ENCODE measurements at places on chromosomes 12 and 14.

GRCh38 chr12:62767496-62767895, 167.5 kb downstream of the PPM1H start:
- H3K4me1 ChIP-seq, result peaks cover 14% of the 10 kb centered on the region
- no peak overlapping the region for H3K27ac ChIP-seq
- no peaks in the 10 kb centered on the region for H3K27me3 ChIP-seq
- H3K4me3 ChIP-seq, result no peak overlapping the region

DNA sequence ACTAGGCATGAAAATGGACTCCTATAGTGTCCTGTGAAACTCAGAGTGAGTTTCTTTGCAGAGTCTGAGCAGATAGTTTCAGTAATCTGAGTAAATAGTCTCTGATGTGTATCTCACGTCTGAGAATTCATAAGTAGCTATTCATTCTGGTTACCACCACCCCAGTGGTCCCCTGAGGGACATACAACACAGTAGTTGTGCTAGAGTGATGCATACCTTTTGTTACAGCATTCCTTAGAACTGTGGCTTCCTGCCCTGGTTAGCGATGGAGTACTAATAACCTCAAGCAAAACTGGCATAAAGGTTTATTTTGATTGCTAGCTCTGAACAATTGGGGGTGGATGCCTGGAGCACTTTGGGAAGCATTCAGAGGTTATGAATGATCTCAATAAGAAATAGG, 114.7 kb downstream of the DAAM1 start:
- no peak overlapping the region for H3K27ac ChIP-seq
- H3K4me3 ChIP-seq, result no peak overlapping the region
- H3K36me3 ChIP-seq, result no peaks in the 10 kb centered on the region

GRCh38 chr12:38424436-38424835, 107.9 kb downstream of the ALG10B start:
- no peak for DNase-seq
- no peaks in the 10 kb centered on the region for H3K36me3 ChIP-seq
- H3K4me1 ChIP-seq, result no peaks in the 10 kb centered on the region
- H3K27me3 ChIP-seq, result no peaks in the 10 kb centered on the region

GRCh38 chr14:59208224-59208814, 19.9 kb downstream of the DAAM1 start:
- no peak overlapping the region for H3K27ac ChIP-seq
- no peaks in the 10 kb centered on the region for H3K36me3 ChIP-seq
- H3K27me3 ChIP-seq, result no peaks in the 10 kb centered on the region

DNA sequence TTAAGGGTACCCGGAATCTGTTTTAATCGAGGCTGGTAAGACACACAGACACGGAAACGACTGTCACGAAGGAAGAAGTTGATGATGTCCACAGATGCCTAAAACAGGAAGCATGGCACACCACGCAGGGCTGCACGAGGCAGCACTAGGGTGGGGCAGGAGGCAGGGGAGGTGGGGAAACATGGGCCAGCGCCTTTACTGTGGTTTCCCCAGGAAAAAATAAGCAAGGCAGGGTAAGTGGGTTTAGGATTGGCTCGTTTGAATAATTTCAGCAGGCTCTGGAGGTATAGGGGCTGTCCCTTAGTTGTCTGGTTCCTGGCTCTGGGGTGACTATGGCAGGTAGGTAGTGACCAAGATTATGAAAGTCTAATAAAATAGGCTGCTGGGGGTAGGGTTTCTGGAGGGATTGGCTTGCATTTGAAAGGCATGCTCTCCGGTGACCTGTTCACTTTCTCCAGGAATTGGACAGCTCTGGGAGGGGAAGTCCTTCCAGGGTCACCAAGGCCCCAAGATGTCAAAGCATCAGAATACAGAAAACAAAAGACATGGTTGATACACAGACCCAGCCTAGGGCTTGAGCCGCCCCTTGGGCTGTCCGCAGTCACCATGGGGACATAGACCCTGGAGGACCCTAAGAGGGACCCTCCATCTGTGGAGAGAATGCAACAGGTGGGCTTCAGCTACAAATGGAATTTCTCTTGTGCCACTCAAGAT, 35.3 kb downstream of the MAP1LC3B2 start:
- H3K4me1 ChIP-seq, result no peaks in the 10 kb centered on the region

DNA sequence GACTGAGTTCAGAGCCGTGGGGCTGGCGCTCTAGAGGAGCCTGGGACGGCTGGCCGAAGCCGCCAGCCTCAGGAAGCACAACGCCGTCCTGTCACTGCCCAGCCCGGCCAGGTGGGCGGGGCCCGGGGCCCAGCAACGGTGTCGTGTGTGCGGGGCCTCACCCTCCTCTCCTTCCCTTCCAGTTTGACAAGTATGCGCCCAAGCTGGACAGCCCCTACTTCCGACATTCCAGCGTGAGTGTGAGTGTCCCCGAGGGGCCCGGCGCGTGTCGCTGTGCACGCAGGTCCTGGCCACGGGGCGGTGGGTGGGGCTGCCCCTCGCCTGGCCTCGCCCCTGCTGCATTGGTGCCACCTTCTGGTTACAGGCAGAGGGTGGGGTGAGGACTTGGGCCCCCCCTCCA, 38.3 kb downstream of the LRCOL1 start:
- H3K36me3 ChIP-seq, result peaks cover 38% of the 10 kb centered on the region
- no peak overlapping the region for H3K4me3 ChIP-seq
- DNase-seq, result no peak
- no peaks in the 10 kb centered on the region for H3K4me1 ChIP-seq
- no peaks in the 10 kb centered on the region for H3K27me3 ChIP-seq

- H3K4me3 ChIP-seq, result no peak overlapping the region
- H3K27me3 ChIP-seq, result no peaks in the 10 kb centered on the region
- peaks cover 7% of the 10 kb centered on the region for H3K4me1 ChIP-seq
Observed at GRCh38 chr12:6550294-6551062, 5.4 kb downstream of the IFFO1 start.

DNA sequence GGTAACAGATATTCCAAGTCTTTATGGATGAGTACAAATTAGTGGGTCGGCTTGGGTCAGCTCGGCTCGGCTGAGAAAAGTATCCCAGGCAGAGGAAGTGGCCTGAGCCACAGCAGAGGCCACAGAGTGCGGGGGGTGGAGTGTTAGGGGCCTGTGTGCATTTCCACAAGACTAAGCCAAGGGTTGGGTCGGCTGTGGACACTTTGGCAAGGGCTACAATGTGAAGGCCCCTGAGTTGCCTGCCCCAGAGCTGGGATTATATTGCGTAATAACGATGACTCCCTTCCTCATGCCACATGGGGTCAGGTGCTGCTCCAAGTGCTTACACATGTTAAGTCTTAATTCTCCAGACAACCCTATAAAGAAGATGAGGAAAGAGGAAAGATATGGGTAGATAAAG, 11.4 kb downstream of the EVL start:
- H3K27ac ChIP-seq, result no peak overlapping the region
- no peak for DNase-seq
- H3K4me3 ChIP-seq, result no peak overlapping the region
- H3K36me3 ChIP-seq, result no peaks in the 10 kb centered on the region
- H3K27me3 ChIP-seq, result no peaks in the 10 kb centered on the region

GRCh38 chr12:12334367-12335040, 15.5 kb downstream of the MANSC1 start:
- no peak for DNase-seq
- no peaks in the 10 kb centered on the region for H3K27me3 ChIP-seq
- no peak overlapping the region for H3K4me3 ChIP-seq
- H3K36me3 ChIP-seq, result no peaks in the 10 kb centered on the region
- no peak overlapping the region for H3K27ac ChIP-seq

DNA sequence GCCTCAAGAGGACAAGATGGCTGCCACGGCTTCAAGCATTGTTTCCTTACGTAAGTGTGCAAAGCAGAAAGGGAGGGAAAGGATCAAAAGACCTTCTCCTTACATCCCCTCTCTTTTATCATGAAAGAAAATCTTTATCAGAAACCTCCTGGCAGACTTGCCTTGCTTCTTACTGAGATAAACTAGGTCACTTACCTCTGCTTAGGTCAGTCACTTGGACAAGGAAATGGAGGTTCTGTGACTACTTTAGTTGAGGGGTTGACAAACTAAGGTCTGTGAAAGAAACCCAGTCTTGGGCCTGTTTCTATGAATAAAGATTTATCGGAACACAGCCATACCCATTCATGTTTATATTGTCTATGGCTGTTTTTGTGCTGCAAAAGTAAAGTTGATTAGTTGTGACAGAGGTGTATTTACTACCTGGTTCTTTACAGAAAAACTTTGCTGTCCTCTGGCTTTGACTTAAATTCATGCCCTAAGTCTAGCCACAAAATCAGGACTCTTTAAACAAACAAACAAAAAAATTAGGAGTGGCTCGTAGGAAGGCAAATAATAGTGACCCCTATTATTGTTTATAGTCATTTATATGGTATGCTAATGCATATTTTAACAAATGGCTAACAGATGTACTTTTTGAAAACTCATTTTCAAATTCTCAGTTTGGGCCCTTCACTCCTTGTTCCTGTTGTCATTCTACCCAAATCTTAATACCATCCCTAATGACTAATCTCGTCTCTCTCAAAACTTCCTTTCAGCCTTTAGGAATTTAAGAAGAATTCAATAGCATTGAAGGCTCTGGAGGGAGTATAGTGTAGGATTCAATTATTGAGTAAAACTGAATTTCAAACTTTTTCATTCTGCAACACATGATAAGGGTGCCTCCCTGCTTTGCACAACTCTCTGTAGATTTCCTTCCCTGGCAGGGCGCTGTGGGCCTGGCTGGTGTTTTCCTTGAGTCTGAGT, 42.0 kb upstream of the ATP2B1 start:
- no peaks in the 10 kb centered on the region for H3K27me3 ChIP-seq
- no peak for DNase-seq
- H3K27ac ChIP-seq, result no peak overlapping the region
- no peaks in the 10 kb centered on the region for H3K36me3 ChIP-seq
- no peak overlapping the region for H3K4me3 ChIP-seq
- no peaks in the 10 kb centered on the region for H3K4me1 ChIP-seq

- no peaks in the 10 kb centered on the region for H3K4me1 ChIP-seq
- H3K4me3 ChIP-seq, result no peak overlapping the region
- H3K27me3 ChIP-seq, result no peaks in the 10 kb centered on the region
- no peaks in the 10 kb centered on the region for H3K36me3 ChIP-seq
- H3K27ac ChIP-seq, result no peak overlapping the region
Observed at GRCh38 chr12:46944088-46944487, 118.3 kb upstream of the SLC38A4 start.

DNA sequence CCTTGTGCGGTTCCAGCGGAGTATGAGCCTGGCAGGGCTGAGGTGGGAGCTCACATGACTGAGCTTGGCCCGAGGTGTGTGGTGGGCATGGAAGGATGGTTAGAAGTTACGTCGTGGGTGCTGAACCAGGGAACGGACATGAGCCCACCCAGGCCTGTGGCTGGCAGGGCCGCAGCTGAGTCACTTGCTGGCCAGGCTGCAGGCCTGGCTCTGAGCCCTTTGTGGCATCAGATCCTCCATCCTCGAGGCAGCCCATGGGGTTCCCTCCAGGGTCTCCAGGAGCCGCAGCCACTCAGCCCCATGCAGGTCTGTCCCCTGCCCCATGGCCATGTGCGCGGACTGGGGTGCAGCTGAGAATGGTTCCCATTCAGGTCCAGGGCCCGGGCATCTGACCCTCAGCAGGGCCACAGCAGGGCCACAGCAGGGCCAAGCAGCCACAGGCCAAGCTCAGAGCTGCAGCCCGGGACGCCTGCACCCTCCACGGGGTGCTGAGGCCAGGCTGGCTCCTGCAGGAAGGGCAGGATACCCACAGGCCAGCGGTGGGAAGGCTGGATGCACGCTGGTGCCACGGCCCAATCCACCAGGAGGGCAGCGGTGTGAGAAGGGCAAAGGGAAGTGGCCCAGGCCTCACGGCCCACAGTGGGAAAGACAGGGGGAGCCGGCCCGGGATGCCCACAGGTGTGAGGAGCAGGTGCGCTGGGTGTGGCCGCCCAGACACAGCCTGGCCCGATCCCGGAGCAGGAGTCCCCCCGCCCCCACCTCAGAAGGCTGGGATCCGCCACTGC, 26.3 kb upstream of the ULK1 start:
- no peak overlapping the region for H3K4me3 ChIP-seq
- no peaks in the 10 kb centered on the region for H3K27me3 ChIP-seq
- no peak overlapping the region for H3K27ac ChIP-seq
- peaks cover 6% of the 10 kb centered on the region for H3K4me1 ChIP-seq
- DNase-seq, result no peak

GRCh38 chr14:81247271-81247766, 26.6 kb upstream of the GTF2A1 start:
- no peak overlapping the region for H3K4me3 ChIP-seq
- DNase-seq, result no peak
- no peak overlapping the region for H3K27ac ChIP-seq
- no peaks in the 10 kb centered on the region for H3K36me3 ChIP-seq
- H3K27me3 ChIP-seq, result no peaks in the 10 kb centered on the region

DNA sequence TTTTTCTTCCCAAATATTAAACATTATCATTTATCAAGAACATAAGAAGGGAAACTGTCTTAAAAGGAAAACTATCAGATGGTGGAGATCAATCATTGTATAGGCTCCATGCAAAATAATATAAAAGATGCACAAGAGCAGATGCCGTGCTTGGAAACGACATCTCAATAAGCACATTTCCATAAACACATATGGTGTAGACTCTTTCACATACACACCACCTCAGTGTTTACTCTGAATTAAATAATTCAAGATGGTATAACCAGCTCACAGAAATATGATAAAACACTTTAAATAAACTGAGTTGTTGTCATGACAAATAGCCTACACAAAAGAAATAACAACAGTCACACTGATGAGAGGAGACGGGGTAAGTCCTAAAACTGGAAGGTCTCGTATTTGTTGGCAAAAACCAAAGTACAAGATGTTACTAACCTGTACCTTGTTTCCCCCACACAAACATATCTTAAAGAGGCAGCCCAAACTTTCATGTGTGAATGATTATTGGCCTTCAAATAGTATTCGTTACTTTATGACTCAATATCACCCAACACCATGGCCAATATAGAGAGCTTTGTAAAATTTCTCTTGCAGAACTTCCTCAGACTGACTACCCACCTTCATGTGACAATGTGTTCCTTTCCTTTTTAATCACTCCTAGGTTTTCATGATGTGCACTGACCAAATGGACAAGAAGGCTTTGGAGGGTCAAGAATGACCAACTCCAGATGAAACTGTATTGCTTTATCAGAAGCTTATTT, 48.6 kb upstream of the TMPO start:
- no peak for DNase-seq
- no peak overlapping the region for H3K4me3 ChIP-seq
- no peaks in the 10 kb centered on the region for H3K27me3 ChIP-seq
